Stimulated activated CD8-positive, alpha-beta memory T cell treated with anti-CD3 and anti-CD28 coated beads, Interleukin-4, amount 100 ng/mL, for 4 hours (primary cell): ENCODE measurements at places on chromosomes 3 and 15.

GRCh38 chr15:85620690-85621049 is 174.1 kb downstream of the KLHL25 start:
- DNase-seq, result no peak

DNA sequence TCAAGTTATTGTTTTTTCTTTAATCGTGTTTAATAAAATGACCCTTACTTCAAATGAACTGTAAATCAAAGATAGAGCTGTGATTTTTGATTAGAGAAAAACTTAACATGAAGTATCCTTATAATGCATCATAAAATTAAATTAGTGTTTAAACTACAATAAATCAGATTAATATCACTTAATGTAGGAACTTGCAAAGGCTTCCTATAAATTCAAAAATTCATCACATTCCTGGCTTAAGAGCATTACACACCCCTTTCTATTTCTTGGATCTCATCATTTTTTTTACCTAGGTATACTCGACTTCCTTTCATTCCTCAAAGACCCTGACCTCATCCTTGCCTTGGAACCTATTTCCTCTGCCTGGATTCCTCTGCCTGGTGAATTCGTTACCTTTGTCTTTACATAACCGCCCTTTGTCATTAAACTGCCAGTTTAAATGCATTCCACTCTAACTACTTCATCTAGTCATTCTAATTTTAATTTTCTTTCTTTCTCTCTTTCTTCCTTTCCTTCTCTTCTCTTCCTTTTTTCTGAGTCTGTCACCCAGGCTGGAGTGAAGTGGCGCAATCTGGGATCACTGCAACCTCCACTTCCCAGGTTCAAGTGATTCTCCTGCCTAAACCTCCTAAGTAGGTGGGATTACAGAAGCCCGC is 1244.5 kb downstream of the OTOL1 start:
- DNase-seq, result no peak

DNA sequence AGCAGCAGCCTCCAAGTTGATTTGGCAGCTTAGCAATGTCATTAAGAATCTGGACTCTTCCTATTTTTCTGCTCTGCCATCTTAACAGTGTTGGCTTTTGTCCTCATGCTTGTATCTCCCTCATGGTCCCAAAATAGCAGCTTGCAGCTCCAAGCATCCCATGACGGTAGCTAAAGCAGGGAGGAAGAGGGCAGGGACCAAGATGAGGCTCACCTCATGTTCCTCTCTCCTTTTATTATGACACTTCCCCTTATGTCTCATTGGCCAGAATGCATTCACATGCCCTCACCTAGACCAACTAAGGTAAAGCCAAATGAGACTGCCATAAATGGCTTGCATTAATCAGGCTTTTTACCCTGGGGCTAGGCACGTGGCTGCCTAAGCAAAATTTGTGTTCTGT is 382.4 kb downstream of the SHQ1 start:
- DNase-seq, result no peak

- DNase-seq, result no peak
Observed at GRCh38 chr3:132537297-132537696, 59.8 kb upstream of the ACKR4 start.

- no peak for DNase-seq
Observed at GRCh38 chr15:91867581-91868026, 14.1 kb downstream of the SLCO3A1 start.

DNA sequence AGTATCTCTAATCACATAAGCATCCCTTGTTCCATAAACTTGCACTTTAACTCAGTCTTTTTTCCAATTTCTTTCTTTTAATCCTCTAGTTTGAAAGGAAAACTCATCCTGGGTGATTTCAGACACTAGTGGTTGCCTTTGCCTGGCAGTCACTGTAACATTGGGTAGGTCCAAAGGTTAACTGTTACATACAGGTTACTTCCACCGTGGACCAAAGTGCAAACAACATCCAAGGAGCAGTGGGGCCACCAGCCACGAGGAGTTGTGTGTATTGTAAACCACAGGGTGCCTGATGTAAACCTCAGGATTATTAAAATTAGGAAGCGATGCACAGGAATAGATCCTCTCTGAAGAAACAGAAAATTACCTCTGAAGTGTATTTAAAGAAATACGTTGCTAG is 75.0 kb downstream of the HCN4 start:
- DNase-seq, result no peak

DNA sequence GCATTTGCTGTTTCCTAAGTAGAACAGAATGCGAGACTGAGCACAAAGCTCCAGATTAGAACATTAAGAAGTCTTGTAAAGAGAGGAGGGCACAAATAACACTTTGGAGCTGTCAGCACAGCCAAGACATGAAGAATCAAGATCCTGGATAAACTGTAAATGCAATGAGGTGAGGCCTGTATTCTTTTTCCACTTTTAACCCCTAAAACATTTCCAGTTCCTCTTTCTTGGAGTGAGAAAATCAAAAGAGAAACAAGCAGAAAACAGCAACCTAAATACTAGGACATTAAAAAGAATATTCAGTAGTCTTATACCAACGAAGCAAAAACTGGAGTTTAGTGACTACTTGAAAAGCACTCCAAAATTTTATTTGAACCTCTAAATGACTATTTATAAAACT is 204.3 kb downstream of the ZBTB20 start:
- DNase-seq, result no peak

DNA sequence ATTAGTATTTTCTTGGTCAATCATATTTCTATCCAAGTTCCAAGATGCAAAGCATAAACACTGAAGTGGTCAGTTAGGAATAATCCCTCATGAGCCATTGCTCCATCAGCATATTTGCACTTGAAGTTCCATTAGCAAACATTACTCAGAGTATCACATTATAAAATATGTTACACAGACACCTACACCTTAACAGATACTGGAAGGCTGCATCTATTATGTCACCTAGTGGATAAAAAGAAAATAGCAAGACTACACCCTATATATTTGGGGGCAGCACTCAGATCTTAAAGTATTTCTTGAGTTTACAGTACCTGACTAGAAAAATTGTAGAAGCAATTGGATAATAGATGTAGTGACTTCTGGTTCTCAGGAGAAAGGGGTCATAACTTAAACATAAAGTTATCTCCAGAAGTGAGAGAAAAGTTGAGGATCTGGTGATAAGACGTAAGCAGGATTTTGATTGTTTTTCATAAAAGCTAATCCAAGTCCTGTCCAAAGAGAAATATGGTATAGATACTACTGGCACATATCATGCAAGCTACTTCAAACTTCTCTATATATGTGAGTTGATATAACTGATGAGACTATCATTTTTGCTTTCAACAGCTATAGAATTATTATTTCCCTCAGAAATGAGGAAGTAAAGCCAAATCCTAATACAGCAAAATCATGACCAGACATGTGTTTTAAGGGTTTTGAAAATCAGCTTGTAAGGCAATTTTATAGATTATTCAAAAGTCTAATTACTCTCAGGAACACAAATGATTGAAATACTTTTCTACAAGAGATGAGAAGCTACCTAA is 422.2 kb downstream of the GBE1 start:
- DNase-seq, result no peak

DNA sequence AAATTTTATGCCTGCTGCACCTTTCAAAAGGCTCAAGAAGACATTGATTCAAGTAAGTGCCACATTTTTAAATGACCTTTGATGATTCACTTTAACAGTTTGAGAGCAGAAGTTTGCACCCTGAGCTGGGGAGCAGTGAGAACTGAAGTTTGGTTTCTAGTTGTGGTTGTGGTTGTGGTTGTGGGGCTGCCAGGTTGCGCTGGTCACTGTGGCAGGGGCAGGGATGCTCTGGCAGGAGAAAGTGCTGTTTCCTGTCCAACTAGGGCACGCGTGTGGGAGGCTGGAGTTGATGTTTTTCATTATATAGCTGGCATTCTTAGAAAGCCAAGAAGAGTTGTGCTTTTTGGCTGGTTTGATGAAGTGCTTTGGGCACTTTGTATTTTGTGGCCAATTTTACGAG is 339.7 kb upstream of the NR2F2 start:
- DNase-seq, result no peak

DNA sequence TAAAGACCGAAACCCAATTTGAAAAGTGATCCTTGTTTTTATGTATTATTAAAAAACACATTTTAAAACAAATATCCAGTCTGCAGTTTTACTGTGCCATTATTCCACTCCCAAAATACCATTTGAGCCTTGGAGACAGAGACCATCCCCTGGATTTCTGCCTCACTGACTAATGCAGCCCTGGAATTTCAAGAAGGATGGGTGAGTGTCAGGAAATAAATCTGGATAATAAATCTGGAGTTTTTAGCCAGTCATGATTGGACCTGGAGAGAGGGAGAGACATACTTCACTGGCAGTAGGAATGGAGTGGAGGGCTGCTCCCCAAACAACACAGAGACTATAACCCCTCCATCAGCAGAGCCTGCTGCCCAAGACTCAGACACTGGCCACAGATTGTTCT is 123.3 kb downstream of the MYLK start:
- DNase-seq, result no peak

- DNase-seq, result no peak
Observed at GRCh38 chr3:48430708-48431101, 819 bp upstream of the PLXNB1 start.

GRCh38 chr3:159895430-159895829 is 93.2 kb upstream of the IL12A start:
- no peak for DNase-seq

DNA sequence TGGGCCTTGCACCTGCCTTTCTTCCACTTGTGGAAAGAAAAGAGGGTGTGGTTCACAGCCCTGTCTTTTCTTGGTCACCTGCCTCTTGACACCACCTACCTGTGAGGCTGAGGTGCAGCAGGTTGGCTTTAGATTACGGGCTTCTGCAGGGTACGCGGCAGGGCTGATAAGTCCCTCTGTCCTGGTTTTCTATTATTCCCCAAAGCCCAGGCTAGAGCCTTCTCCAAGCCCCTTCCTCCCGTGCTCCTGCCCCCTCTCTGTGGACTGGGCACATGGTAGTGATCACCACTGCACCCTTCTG is 44.8 kb upstream of the HACD2 start:
- DNase-seq, result no peak

DNA sequence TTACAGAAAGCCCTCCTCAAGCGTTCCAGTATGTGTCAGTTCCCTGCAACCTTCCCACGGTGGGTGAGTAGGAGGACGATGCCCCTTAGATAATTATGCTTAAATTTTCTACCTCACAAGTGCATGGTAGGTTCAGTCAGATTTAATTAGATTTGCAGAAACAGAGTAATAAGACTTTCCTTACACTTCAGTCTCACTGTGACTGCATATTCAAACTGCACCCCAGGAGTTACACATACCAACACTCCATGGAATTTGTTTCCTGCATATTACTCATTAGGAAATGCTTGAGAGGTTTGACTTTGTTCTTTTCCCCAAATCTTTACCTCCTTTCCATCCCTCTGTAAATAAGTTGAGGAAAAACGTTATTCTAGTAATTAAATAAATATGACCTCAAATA is 108.8 kb downstream of the ARRDC4 start:
- no peak for DNase-seq

DNA sequence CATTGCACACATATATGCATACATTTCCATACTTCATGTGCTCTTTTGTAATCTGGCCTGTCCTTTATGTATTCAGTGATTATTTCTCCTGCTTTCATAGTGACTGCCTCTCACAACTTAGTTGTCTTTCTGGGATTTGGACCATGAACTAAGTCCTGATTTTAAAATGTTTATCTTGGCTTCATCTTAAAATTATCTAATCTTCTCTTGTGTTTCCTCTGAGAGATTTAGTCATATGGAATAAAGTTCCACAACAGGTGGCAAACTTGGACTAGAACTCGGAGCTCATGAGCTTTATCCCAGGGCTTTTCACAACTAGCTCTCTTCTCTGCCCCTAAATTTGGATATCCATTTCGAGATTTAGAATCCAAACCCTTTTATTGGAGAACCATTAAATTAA is 44.3 kb downstream of the U2SURP start:
- DNase-seq, result no peak

- no peak for DNase-seq
Observed at GRCh38 chr3:2656806-2657777, 453.1 kb downstream of the IL5RA start.

DNA sequence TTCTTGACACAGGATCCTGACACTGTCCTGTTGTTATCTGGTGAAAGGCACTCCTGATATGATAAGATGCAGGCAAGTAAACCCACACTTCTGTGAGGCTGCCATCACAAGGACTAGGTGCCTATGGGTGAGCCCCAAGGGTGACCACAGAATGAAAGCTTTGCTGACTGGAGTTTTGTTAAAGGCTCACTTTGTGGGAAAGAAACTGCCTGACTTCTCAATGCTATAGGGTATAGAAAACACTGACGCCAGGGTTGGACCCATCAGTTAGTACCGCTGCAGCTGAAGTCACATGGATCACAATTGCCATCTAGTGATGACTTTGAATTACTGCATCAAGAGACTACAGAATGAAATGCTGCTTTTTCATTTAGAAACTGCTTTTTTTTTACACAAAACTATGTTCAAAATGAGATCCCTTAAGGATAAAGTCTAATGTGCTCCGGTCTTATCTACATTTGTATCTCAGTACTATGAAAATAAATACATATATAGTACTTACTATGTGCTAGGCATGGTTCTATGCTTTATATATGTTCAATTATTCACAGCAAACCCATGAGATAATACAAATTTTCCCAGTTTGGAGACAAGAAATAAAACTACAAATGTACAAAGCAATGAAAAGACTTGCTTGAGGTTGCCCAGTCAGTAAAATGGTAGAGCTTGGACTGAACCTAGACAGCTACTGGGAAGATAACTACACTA is 64.2 kb upstream of the CMSS1 start:
- DNase-seq, result no peak

GRCh38 chr15:49145651-49146609 is 9.5 kb downstream of the COPS2 start:
- no peak for DNase-seq

GRCh38 chr15:94057305-94057704 is 174.1 kb upstream of the MCTP2 start:
- DNase-seq, result no peak

- DNase-seq, result no peak
Observed at GRCh38 chr3:101340591-101340990, 20.2 kb upstream of the IMPG2 start.

- no peak for DNase-seq
Observed at GRCh38 chr3:79111375-79112052, 656.3 kb downstream of the ROBO1 start.

DNA sequence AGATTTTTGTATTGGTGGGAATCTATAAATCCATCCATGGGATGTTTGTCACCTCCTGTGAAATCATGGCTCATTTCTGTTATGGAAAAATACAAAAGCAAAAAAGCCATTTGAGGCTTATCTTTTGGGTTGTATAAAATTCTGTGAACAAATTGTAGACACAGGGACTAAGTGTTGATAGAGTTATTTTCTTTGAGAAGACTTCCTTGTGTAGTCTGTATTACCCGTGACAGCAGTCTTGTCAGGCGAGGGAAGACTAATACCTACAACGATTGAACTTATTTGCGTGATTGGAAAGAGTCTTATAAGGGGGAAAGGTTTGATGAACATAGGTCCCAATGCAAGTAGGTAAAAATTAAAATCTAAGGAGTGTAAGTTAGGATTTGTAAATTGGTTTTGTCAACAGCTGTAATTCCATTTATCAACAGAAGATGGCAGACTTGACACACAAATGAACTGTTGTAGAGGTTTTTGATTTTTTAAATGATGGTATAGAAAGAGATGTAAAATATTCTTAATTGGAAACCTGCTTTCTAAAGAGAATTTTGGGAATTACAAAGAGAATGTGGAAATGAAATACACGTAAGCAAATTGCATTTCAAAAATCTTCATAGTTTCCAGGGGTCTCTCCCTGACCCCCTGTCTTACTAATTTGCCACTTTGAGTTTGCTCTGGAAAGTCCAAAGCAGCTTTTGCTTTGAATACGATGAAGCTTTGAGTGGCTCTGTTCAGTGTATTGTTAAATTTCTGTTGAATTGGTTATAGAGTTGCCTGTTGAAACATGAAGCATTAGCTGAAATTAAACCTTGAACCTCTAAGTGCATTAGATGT is 33.2 kb downstream of the SLC25A26 start:
- DNase-seq, result no peak
